ENCODE measurements at places on chromosomes 12 and 14.

DNA sequence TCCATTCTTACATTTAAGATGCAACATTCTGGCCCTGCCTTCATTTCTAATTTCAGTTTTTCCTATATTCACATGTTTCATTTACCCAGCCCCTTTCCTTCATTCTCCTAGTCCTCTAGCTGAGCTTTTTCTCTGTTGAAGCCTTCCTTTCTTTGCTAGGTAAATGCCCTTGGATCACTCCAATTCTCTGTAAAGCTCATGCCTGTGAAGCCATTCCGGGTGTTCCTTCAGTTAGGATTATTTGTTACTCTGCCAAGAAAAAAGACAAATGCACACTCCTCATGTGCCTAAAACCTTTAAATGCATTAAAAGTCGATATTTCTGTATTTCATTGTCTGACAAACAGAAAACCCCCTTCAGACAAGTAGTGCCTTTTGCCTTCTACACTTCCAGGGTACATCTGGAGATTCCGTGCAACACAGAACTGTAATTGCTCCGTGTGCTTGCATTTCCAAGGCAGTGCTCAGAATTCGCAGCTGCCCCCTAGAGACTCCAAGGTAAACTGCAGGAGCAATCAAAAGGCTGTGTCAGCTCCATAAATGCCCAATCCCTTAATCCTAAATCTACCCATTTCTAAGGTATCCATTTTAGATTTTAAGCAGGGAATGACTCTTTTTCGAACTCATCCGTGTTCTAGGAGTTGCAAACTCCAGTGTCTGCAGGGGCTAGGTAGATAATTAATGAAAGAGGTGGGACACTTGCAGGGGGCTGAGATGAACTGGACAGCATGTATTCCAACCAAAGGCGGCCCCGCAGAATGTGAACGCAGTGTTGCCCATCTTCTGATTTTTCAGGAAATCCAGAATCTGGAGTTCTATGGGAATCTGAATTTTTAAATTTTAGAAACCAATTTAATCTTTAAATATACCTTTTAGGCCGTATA lies 320.2 kb downstream of the GRIN2B start:
- peak; percentile 40 for DNase-seq

GRCh38 chr12:131352296-131352900 lies 358.5 kb upstream of the SFSWAP start:
- no peak for DNase-seq

- no peak for DNase-seq
Measured at GRCh38 chr14:104445832-104446381, 133.7 kb upstream of the C14orf180 start.

DNA sequence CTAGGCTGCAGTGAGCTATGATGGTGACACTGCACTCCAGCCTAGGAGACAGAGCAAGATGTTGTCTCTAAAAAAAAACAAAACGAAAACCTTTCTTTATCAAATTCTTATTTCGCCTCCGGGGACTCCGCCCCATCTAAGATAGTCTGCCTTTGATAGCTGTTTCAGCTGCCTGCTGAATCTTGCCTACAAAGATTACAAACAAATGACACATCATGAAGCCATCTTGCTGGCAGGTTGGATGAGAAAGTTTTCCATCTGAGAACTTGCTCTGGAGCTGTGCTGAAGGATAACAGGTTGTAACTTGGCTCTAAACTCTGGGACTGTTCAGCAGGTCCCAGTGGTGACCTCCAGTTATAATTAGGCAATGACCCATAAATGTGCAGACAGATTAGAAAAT lies 41.8 kb upstream of the AEBP2 start:
- DNase-seq = no peak
